CD8-positive, alpha-beta T cell (primary cell): ENCODE measurements at places on chromosomes 6 and 20.

DNA sequence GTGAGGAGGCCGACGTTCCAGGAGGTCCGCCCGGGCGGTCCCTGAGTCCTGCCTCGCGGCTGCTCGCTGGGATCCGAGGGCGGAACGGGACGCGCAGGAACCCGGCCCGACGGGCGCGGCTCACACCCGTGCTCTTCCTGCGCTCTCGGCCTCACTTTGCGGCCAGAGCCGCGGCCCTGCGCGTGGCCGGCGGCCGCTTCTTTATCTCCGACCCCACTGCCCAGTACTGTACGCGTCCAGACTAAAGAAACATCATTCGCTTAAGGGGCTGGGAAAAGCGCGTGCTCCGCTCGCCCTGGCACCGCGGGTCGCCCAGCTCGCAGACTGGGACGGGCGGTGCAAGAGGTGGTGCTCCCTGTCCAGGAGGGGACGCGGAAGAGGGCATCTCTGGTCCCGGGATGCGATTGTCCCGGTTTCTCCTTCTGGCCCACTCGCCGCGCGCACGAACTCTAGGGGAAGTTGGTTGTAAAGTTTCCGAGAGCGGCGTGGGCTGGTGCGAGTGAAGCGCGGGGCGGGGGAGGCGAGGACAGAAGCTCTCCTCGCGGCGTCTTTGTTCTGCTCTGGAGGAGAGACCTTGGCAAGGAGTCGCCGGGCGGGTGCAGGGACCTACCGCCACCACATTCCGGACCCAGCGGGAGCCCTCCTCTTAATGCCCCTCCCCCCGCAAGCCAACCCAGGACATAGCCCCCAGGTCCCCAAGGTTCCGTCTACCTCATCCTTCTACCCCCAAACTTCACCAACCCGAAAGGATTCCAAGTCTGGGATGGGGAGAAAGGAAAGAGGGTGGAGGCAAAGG is 71.0 kb downstream of the SOX4 start:
- DNase-seq, result no peak

DNA sequence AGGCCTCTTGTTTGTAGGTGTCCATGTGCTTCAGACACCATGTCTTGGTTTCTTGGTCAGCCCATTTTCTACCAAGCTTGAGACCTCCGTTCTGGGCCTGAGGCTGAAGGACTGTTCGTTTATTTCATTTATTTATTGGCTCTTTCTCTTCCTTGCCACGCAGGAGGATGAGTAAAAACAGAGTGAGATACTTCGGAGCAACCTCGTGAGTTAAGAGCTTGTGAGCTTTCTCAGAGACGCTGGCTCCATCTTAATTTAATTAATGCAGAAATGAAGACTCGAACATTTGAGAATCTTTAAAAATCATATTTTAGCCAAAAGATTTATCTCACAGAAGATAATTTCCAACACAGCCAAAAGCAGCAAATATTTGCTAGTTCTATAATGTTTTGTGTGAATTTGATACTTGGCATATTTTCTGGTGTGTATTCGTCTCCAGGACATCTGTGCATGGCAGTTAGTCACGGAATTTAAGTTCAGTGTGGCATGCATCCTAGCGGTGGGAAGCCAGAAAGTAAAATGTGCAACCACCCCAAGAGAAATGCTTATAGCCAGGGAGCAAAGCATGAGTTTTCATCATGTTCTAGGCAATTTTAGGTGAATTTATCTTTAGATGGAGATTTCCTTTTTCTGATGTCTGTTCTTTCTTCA is 76.0 kb downstream of the THBS2 start:
- no peak for DNase-seq

GRCh38 chr6:118735320-118735719 is 83.9 kb upstream of the CEP85L start:
- peak; percentile 65 for DNase-seq

GRCh38 chr6:134374491-134375219 is 56.7 kb upstream of the SGK1 start:
- DNase-seq, result no peak

DNA sequence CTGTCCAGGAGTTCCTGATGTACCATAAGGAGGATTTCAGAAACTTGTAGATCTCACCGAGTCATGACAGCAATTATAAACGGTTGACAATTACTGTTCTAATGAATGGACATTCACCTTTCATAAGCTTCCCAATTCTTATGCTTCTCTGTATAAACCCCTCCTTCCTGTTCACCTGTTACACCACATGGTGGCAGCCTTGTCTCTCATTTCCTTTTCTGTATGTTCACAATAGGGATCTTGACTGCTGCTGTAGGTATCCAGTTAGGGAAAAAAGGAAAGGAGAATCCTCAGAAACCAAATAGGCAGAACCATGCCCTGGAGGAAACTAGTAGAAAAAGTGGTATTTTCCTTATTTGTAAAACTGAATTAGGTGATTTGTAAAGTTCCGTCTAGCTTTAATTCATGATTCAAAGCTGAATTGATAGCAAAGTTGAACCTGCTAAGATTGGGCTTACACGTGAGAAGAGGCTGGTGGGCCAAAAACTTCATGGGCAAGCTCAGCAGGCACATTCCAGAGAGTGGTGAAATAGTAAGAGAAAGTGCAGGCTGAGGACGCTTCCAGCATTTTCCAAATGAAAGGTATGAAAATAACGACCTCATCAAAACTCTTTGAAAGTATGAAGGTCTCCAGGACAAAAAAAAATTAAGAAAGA is 29.0 kb upstream of the TBPL1 start:
- DNase-seq, result peak; percentile 37

GRCh38 chr6:52671676-52672075 is 763 bp downstream of the TMEM14A start:
- DNase-seq, result no peak

GRCh38 chr6:154653853-154654252 is 79.4 kb upstream of the SCAF8 start:
- no peak for DNase-seq

- no peak for DNase-seq
Measured at GRCh38 chr6:41654151-41654697, 16.0 kb downstream of the MDFI start.

DNA sequence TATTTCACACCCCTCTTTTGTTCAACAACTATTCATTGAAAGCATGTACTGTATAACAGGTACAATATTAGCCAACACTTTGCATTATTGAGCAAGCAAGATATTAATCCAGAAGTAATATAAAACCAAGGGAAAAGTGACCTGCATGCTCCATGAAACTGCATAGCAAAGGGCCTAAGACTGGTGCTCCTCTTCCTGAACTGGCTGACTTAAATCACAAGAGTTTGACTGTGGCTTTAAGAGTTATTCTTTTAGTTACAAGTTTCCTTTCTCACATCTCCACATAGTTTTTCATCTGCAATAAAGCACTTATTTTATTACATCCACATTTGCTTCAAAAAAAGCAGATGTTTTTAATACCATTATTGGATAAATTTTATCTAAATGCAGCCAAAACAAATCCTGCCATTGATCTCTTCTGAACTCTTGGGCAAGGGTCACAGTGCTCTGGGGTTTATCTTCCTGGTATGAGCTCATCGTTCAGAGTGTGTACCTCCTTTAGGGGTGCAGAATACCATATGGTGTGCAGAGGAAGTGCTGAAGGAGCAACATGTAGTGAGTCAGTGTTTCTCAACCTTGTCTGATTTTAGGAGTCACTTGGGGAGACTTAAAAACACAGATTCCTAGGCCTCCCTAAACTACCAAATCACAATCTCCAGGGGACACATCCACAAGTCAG is 1225.9 kb upstream of the MAP3K7 start:
- no peak for DNase-seq

DNA sequence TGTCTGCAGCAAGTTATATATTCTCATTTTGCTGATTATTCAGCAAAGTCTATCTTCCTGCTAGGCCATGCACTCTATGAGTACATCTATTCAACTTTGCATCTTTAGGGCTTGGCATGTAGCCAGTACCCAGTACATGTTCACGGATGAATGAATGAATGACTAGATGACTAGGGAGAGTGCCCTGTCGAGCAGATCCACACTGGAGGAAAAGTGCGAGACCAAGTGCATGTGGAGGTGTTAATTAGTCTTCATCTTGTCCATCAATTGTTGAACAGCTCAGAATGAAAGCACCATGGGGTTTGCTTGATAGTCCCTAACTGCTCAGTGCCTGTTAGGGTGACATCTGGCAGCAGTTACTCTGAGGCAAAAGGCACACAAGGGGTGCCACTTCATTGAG is 30.4 kb downstream of the TM9SF4 start:
- DNase-seq, result no peak

GRCh38 chr20:10649797-10650160 is 24.0 kb downstream of the JAG1 start:
- DNase-seq, result no peak

GRCh38 chr6:113353392-113353791 is 503.8 kb upstream of the MARCKS start:
- no peak for DNase-seq

GRCh38 chr6:34132486-34133185 is 13.3 kb downstream of the GRM4 start:
- peak; percentile 46 for DNase-seq

- DNase-seq, result no peak
Measured at GRCh38 chr6:91534614-91535013, 947.7 kb upstream of the MAP3K7 start.

DNA sequence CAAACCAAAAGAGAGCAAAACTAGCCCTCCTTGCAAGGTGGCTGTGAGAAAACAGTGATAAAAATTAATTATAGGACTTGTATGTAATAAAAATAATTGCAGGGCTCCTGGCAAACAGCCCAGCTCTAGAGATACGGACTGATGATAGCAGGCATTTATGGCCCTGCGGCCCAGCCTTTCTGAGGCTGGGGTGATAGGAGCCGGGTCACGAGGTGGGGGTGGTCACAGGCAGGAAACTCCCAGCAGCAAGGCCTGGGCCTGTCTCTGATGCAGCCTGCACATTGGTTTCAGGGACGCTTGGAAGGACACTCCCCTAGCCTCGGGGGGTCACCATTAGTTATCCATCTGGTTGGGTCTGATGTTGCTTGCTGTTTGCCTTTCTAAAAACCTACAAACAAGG is 18.7 kb upstream of the TTPAL start:
- no peak for DNase-seq

- DNase-seq, result no peak
Measured at GRCh38 chr20:36565520-36565919, 7.9 kb upstream of the TGIF2 start.

DNA sequence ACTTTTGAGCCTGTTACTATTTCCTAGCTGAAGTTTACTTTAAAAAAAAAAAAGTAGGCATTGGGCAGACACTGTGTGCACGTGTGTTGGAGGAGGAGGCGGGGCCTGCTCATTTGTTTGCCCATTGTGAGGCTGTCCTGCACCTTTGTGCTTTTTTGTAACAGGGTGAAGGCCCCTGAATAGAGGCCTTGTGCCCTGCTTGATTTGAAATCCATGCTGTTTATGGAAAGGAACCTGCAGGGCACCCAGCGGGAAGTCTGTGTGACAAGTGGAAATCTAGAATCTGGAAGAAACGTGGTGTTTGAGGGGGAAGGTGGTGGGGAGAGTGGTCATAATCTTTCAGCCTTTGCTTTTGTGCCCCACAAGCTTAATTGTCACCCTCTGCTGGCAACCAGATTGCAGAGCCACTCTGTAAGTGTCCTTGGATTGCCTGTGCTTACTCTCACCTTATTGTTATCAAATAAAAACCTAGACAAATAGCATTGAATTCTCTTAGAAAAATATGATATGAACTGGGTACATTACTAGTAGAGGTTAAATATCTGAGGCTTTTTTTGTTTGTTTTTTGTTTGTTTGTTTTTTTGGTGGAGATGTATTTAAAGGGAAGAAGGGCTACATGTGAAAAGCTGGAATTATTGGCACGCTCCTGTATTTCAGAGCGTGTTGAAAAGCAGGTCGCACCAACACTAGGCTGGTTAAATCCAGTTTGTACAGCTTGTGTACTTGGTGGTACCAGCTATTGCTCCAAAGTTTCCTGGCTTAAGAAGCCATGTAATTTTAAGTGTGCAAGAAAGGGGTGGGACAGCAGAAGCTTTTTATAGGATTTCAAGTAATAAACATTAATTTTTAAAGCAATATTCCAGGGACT is 156.3 kb downstream of the ARID1B start:
- no peak for DNase-seq

DNA sequence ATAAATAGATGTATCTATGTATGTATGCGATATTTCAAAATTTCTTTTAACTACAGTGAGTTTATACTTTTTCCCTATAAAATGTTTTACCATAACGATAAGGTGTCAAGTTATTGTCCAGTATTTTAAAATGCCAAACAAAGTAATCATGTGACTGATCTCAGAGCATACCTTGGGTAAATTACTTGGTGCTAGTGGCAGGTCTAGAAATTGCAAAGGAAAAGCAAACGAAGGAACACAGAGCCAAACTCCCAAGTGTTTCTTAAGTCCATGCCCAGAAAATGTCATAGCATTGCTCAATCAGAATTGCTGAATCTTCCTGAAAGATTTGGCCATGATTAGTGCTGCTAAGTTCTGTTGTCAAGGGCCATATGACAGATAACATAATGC is 77.5 kb downstream of the CAP2 start:
- DNase-seq, result no peak

GRCh38 chr6:15504581-15505350 is 158.1 kb downstream of the DTNBP1 start:
- DNase-seq, result no peak

GRCh38 chr20:431012-431904 is 23.2 kb downstream of the RBCK1 start:
- DNase-seq, result no peak

GRCh38 chr6:116221911-116222310 is 32.0 kb downstream of the TSPYL4 start:
- no peak for DNase-seq
